ENCODE measurements at places on chromosomes 2 and 18.
A peak's percentile ranks its signal among the peaks of the same experiment; 100 is the strongest.

- peak; percentile 16 for DNase-seq
These were observed 4.9 kb downstream of the NEMP2 start for GRCh38 chr2:190529486-190530247.

GRCh38 chr18:10242936-10243680, 211.3 kb upstream of the APCDD1 start:
- no peak for DNase-seq

DNA sequence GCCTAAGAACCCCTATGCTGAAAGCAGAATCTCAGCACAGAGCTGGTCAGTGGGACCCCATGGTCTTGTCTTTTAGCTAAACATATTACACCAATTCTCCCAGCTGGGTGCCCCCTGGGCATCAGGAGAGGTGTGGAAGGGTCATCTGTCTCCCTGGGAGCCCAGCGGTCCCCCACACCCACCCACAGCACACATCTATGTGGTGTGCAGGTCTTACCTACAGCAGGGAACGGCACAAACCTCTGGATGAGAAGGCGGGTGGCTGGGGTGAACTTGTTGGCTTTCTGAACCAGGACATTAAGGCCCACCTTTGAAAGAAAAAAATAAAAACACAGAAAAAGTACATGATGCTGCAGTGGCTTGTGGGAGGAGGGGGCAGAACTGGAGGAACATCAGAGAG, 70.7 kb downstream of the EMX1 start:
- no peak for DNase-seq

DNA sequence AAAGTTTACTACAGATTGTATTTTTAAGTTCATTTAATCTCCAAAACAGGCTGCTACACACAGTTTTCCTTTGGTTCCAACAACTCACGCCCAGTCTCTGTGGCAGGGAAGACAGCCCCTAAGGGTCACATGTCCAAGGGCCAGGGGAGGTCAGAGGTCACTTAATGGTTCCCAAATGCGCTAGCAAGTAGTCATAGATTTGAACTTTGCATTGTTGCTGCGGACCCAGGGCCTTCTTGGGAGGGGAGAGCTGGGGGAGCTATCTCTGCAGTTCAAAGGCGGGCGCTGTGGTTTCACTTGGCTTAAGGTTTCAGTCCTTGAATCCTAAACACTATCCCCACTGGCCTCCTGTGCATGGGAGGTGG, 74.8 kb upstream of the ZNF532 start:
- no peak for DNase-seq

- DNase-seq, result no peak
These were observed 54.7 kb downstream of the MDH1 start for GRCh38 chr2:63643486-63643885.

- DNase-seq, result no peak
These were observed 145.6 kb downstream of the AQP4 start for GRCh38 chr18:26719896-26720295.
